ENCODE measurements at places on chromosomes 12 and 14.

DNA sequence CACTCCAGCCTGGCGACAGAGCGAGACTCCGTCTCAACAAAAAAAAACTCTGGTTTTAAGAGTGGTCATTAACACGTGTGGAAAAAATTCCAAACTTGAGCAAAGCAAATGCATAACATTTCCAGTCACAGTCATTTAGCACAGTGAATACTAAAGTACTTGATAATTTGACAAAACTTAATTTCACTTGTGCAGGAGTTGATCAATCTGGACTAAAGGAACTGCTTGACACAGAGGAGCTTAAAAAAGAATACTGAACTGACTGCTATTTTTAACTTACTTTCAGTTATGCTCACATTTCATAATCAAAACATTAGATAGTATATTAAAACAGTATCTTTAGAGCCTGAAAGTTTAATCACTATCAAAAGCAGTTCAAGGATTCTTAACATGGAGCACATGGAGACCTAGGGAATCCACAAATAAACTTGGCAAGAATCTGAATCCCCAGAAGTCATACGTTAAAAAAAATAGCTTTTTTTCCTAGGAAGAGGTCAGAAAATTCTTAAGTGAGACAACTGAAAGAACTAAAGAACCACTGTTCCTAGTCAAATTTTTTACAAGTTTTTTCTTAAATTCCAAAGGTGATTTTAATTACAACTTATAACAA lies 7.4 kb downstream of the UBE2N start:
- no peak for DNase-seq

DNA sequence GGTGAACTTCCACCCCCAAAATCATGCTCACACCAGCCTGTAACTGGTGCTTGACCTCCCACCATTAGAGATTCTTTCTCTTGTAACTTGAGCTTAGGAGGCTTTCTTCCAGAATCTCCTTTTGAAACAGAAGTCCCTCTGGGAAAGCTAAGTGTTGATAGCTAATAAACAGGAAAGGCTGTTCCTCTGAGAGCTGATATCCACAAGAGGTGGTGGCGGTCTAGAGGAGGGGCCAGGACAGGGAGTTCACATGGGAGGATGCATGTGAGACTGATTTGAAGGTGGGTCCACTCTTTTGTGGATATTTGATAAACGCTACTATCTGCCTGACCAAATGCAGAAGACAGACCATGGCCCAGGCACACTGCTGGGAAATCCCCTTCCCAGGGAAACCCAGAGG lies 10.2 kb upstream of the PRMT8 start:
- no peak for DNase-seq

- no peak for DNase-seq
Observed at GRCh38 chr14:102370305-102370809, 7.6 kb downstream of the TECPR2 start.

DNA sequence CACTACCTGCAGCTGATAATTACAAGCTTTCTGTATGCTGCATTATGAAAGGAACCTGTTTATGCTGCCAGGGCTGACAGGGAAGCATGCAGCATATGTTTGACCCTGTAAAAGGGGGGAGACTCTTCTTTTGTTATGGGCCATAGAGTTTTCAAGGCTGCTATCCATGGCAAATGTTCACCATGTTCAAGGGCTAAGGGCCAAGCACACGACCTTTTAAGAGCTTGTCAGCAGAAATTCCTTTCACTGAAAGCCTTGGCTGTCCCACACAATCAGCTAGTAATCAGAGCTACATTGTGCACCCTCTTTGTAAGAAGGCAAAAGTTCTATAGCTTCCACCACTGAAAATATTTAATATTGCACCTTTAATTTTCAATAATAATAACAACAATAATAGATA lies 74.2 kb upstream of the MBIP start:
- DNase-seq, result no peak

- DNase-seq, result no peak
Observed at GRCh38 chr12:132631666-132632065, 13.1 kb downstream of the P2RX2 start.

DNA sequence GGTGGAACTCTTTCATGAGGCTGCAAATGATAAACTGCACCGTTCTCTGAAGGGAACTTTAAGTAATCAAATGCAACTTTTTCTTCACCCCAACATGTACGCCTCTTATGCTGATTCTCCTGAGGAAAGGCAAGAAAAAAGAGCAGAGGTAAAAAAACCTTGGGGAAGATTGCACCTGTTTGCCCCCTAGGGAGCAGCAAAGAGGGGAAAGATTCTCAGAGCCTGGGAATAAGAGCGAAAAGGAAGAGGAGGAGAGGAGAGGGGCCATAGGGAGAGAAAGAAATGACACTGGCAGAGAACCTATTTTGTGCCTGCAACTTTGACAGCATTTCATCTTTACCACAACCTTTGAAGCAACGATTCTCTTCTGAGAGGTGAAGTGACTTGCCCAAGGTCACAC lies 254.6 kb downstream of the KSR2 start:
- DNase-seq, result no peak

DNA sequence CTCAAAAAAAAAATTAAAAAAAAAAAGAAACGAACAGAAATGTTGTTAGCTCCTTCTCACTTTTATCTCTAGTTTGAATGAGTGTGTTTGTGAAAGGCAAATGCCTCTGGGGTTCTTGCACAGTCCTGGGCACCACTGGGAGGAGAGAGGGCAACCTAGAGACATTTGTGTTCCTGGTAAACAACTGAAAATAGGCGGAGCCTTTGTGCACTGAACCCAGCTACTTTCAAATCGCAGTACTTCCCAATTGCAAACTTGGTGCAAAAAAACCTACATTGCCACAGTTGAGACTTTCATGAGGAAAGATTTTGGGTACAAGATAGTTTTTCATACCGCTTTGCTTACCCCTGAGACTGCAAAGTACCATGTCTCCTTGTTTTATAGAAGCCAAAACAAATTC lies 430.0 kb downstream of the ZFP36L1 start:
- no peak for DNase-seq

GRCh38 chr12:108017472-108018057 lies 111.5 kb upstream of the WSCD2 start:
- DNase-seq, result no peak

GRCh38 chr12:111413442-111414086 lies 7.8 kb downstream of the SH2B3 start:
- DNase-seq, result no peak

GRCh38 chr12:90281154-90281868 lies 572.7 kb upstream of the ATP2B1 start:
- DNase-seq, result no peak

- DNase-seq, result no peak
Observed at GRCh38 chr14:89616852-89617341, 199.9 kb upstream of the FOXN3 start.

DNA sequence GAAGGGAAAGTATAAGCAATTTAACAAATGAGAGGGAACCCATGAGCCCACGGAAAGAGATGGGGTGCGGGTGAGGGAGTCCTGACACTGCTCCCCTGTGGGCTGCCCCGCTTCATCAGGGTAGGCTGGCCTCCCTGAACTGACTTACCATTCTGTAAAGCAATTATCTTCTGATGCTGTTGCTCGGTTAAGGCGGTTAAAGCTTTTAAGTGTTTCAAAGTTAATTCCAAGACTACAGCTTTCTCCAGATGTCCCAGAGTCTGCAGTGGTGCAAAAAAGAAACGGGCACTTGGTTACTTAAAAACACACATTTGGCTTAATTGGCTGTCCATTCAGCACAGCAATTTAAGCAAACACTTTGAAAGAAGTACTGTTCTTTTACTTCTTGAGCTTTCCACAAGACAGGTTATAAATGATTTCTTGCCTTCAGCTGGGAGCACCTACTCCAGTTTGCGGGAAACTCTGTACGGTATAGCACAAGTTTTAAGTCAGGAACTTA lies 1.3 kb downstream of the BHLHE41 start:
- DNase-seq, result no peak

- DNase-seq, result no peak
Observed at GRCh38 chr12:77995436-77996167, 164.9 kb downstream of the NAV3 start.

All from stimulated activated CD4-positive, alpha-beta T cell treated with anti-CD3 and anti-CD28 coated beads, TNF-alpha, amount 100 ng/mL, for 48 hours (primary cell).